Activated T-helper 1 cell treated with anti-CD3 and anti-CD28 coated beads, Interleukin-12 subunit alpha, Interleukin-12 subunit beta, Interleukin-2, Interleukin-4 antibody, amounts not matched to agents 30 ng/mL and 10 ng/mL and 1 ng/mL, durations not matched to agents 14 hours and 24 hours and 36 hours (primary cell): ENCODE measurements at places on chromosomes 13 and 19. TPM values are rescaled to one million over a fixed set of nuclear protein-coding genes. Genes with fewer than 3 reads are reported as not detected.

TPTE2 gene
- not detected in 2 replicates for total RNA-seq

DNA sequence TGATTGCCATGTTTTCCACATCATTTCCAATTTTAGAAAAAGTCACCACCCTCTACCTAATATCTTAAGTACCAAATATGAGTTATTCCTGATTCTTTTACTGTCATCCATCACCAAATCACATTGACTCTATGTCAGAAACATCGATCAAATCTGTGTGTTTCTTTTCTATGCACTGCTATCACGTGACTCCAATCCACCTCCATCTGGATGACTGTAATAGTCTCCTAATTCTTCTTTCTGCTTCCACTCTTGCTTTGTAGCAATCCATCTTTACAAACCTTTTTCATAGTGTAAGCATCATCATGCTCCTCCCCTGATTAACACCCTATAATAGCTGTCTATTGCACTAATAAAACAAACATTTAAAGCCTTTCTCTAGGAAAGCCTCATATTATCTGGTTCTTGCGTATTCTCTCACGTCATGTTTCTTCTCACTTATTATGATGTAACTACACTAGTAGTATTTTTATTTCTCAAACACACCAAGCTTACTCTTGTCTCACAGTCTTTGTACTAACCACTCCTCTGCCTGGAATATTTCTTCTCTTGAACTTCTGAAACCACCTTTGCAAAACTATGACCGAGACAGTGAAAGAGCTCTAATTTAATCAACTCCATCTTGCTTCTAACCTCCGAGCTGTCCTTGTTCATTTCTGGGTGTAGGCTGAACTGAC lies 10.7 kb upstream of the FPR3 start:
- DNase-seq = no peak
- H3K4me3 ChIP-seq = no peak overlapping the region
- H3K36me3 ChIP-seq = peaks cover 2% of the 10 kb centered on the region
- no peaks in the 10 kb centered on the region for H3K4me1 ChIP-seq
- no peaks in the 10 kb centered on the region for H3K27me3 ChIP-seq

DNA sequence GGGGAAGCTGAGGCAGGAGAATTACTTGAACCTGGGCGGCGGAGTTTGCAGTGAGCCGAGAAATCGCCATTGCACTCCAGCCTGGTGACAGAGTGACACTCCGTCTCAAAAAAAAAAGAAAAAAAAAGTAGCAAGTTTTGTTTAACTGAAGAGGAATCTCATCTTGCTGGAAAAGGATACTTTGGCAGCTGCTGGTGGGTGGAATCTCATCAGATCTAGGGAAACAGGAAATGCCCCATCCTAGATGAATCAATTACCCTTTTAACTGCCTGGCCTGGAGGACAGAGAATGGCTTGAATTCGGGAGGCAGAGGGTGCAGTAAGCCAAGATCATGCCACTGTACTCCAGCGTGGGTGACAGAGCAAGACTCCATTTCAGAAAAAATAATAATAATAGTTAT lies 8.4 kb downstream of the ZNF320 start:
- H3K27ac ChIP-seq = no peak overlapping the region
- DNase-seq = no peak
- H3K4me3 ChIP-seq = no peak overlapping the region
- no peaks in the 10 kb centered on the region for H3K27me3 ChIP-seq
- no peaks in the 10 kb centered on the region for H3K4me1 ChIP-seq

TPT1 gene
- 2,353 and 2,360 TPM in 2 replicates for total RNA-seq

GRCh38 chr19:16075430-16076153 lies 703 bp upstream of the TPM4 start:
- H3K4me1 ChIP-seq = peaks cover 63% of the 10 kb centered on the region
- peak overlapping the region; percentile 85 for H3K27ac ChIP-seq
- no peak for DNase-seq
- H3K36me3 ChIP-seq = peaks cover 23% of the 10 kb centered on the region

DNA sequence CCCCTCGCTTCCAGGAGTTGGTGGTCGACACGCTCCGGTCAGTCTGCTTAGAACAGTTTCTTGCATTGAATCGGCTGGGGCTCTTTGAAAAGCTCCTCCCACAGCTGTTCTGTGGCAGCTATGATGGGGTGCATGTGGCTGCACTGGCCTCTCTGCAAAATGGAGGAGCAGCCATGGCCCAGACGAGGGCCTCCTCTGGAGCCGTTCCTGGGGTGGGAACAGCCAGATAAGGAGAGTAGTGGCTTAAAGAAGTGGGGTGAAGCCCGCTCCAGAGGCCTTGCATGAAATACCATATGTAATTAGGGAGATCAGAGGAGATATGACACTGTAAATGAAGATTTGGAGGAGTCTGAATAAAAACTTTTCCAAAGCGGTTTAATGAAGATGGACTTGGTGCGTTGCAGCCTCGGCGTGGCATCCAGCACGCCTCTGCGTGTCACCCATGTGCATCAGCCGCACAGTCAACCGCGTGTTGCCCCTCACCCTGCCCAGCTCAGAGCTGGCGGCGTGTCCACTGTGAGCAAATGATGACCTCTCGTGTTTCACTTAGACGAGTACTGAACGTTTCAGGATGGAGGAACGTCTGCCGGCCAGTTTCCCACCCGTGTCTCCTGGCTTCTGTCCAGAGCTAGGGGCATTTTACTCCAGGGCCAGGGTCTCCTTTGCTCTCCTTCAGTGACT lies 199.2 kb downstream of the TEX29 start:
- no peak overlapping the region for H3K27ac ChIP-seq
- H3K36me3 ChIP-seq = no peaks in the 10 kb centered on the region
- no peak overlapping the region for H3K4me3 ChIP-seq
- H3K27me3 ChIP-seq = no peaks in the 10 kb centered on the region
- DNase-seq = no peak
- H3K4me1 ChIP-seq = no peaks in the 10 kb centered on the region

GRCh38 chr19:40355975-40356680 lies 7.6 kb downstream of the PLD3 start:
- H3K27me3 ChIP-seq = no peaks in the 10 kb centered on the region
- no peak overlapping the region for H3K27ac ChIP-seq
- DNase-seq = no peak
- H3K4me1 ChIP-seq = peaks cover 12% of the 10 kb centered on the region

GRCh38 chr19:35748106-35749020 lies at the start of gene LIN37:
TSS of gene LIN37 (plus strand) at chr19:35748576. CDS start at chr19:35748725, 149 bp downstream.
- H3K4me1 ChIP-seq = peaks cover 43% of the 10 kb centered on the region
- DNase-seq = peak; percentile 99
- H3K4me3 ChIP-seq = peak within 1 kb of the TSS; percentile 97

DNA sequence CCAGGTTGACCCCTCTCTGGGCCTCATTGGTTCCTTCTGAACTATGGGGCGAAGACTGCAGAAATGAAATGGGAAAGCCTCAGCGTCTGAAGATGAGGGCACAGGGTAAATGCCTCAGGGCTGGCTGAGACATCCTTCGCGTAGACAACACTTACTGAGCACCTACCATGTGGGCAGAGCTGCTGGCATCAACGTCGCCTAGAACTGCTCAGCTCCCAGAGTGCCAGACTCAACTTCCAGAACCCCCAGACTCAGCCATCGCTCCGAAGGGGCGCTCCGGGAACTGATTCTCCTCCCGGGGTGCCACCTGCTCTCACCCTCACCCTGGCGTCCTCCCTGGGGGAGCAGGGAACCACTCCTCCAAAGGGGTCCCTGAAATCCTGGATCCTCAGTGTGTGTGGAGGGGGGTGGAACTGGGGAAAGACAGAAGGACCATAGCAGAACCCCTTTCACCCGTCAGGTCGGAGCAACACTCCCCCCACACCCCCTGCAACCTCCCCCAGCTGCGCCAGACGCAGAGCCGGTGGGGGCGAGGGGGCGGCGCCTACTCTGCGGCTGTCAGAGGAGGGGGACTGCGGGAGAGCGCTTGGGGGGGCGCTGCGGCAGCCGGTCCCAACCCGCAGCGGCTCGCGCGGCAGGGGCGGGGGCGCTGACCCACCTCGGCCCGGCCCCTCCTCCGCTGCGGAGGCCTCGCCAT lies 8.2 kb upstream of the NFIC start:
- H3K4me3 ChIP-seq = peak overlapping the region; percentile 67
- no peak for DNase-seq
- peak overlapping the region; percentile 61 for H3K27ac ChIP-seq

DNA sequence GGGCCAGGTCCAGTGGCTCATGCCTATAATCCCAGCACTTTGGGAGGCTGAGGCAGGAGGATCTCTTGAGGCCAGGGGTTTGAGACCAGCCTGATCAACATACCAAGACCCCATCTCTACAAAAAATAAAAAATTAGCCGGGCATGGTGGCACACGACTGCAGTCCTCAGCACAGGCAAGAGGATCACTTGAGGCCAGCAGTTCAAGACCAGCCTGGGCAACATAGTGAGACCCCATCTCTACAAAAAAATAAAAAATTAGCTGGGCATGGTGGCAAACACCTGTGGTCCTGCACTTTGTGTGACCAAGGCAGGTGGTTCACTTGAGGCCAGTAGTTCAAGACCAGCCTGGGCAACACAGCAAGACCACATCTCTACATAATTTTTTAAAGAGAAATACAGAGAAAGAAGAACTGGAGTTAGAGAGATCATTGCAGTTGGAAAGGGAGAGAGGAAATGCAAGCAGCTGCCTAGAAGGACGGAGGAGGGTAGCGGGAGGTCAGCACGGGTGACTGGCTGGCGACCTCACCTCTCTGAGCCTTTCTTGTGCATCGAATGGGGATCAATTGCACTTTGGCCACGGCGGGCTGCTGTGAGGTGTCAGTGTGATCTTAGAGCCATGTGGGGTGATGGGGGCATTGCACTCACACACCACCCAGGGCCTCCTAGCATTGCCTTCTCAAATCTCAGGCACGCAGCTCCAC lies 13.9 kb downstream of the BCAM start:
- no peak overlapping the region for H3K4me3 ChIP-seq
- H3K4me1 ChIP-seq = no peaks in the 10 kb centered on the region
- no peak overlapping the region for H3K27ac ChIP-seq
- DNase-seq = no peak

GRCh38 chr19:13095393-13095784 lies 7.3 kb downstream of the LYL1 start:
- H3K27me3 ChIP-seq = peaks cover 22% of the 10 kb centered on the region
- peaks cover 20% of the 10 kb centered on the region for H3K4me1 ChIP-seq
- DNase-seq = no peak
- H3K36me3 ChIP-seq = peaks cover 6% of the 10 kb centered on the region
- H3K27ac ChIP-seq = no peak overlapping the region

GRCh38 chr13:98443329-98443728 lies 133.6 kb downstream of the STK24 start:
- peaks cover 12% of the 10 kb centered on the region for H3K36me3 ChIP-seq
- no peak overlapping the region for H3K27ac ChIP-seq

- DNase-seq = no peak
- no peaks in the 10 kb centered on the region for H3K36me3 ChIP-seq
- no peak overlapping the region for H3K27ac ChIP-seq
Measured at GRCh38 chr13:66210677-66211076, 1019.5 kb downstream of the PCDH9 start.

DNA sequence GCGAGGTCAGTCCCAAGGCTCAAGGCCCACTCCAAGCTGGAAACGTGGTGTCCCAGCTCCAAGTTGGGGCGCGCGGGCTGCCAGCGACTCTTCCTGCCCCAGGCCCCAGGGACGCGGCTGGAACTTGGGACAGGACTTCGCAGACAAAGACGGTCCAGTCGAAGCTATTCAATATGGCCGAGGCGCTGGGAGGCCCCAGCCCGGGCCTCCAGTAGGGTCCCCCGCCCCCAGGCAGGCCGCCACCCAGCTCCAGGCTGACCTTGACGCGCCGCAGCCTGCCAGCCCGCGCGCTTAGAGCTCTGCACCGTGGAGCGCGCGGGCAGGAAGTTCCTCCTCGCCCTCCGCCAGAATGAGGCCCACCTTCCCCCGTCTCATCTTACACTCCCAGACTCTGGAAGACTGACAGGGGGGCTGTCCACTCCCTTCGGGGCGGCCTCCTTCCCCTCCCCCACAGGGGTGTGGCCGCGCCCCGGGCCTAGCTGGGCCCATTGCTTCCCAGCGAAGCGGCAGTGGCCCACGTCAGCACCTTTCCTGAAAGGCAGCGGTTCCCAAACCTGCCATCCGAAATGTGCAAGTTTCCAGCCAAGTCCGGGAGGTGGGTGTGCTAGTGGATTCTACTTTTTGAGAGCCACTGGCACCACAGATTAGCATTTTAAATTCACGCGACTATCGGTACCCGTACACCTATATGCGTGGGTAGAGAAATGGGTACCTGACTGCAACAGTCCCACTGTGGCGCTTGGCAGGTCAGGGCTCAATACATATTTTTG lies at the start of gene CCDC8:
CCDC8 (minus strand) TSS at position 303 of the 770 bp plus-strand sequence. CDS start 754 bp downstream, outside the sequence.
- H3K27ac ChIP-seq = no peak within 1 kb of the TSS
- peaks cover 63% of the 10 kb centered on the region for H3K27me3 ChIP-seq

ADM5 gene
- total RNA-seq = 6.0 and 6.9 TPM in 2 replicates

GRCh38 chr19:48102870-48103751 lies 7.5 kb downstream of the PLA2G4C start:
- no peak overlapping the region for H3K27ac ChIP-seq
- no peak overlapping the region for H3K4me3 ChIP-seq
- peaks cover 13% of the 10 kb centered on the region for H3K4me1 ChIP-seq
- peak; percentile 16 for DNase-seq
- peaks cover 8% of the 10 kb centered on the region for H3K36me3 ChIP-seq

DNA sequence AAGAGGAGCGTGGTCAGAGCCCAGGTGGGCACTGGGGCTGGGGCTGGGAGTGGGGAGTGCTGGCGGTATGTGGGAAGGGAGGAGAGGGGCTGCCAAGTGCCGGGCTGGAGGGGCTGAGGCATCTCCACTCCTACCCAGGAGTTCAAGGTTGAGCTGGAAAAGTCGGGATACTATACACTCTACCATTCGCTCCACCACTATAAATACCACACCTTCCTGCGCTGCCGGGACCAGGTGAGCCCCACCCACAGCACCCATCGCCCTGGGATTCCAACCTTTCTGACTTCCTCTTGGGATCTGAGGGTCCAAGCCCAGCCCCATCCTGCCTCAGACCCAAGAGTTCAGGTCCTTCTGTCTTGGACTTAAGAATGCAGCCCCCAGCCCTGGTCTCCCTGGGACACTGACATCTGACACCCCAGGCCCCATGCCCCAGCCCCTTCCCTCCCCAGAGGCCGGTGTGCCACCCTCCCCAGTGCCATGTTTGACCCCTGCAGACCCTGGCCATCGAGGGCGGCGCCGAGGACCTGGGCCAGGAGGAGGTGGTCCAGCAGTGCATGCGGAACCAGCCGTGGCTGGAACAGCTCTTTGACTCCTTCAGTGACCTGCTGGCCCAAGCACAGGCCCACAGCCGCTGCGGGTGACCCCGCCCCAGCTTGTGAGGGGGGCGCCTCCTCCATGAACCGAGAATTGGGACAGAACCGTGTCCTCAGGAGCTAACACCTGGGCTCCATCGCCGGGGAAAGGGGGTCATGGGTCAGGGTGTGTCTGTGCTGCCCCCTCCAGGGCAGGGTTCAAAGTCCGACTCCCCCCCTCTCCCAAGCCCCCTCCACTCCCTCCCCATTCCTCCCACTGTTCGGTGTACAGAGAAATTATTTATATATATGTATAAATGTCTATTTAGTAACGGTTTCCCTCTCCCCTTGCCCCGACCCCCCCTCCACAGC lies 14.7 kb downstream of the RRAS start:
- H3K4me1 ChIP-seq = no peaks in the 10 kb centered on the region
- H3K27ac ChIP-seq = no peak overlapping the region
- DNase-seq = no peak
- peaks cover 17% of the 10 kb centered on the region for H3K36me3 ChIP-seq
- no peak overlapping the region for H3K4me3 ChIP-seq
